Stimulated activated CD8-positive, alpha-beta memory T cell treated with anti-CD3 and anti-CD28 coated beads, Interleukin-2, amount 100 ng/mL, for 1 hour (primary cell): ENCODE measurements at places on chromosomes 1 and 21.

GRCh38 chr1:38213646-38214434 lies 167.2 kb upstream of the POU3F1 start:
- DNase-seq = no peak

DNA sequence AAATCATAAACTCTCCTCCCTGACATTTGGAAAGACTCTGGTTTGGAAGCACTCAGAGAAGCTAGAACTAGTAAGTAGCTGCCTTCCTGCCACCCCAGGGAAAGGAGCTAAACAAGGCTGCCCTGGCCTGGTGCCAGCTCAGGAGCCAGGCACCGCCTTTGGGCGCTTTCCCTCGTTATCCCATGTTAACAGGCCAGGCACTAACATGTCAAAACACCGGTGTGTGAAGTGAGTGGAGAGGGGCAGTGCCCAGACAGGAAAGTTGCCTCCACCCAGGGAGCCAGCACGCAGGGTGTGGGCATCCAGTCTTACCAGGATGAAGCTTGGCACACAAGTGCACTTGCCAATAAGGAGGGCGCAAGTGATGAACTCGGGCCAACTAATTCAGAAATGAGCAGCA lies 346.8 kb downstream of the RRAGC start:
- no peak for DNase-seq

DNA sequence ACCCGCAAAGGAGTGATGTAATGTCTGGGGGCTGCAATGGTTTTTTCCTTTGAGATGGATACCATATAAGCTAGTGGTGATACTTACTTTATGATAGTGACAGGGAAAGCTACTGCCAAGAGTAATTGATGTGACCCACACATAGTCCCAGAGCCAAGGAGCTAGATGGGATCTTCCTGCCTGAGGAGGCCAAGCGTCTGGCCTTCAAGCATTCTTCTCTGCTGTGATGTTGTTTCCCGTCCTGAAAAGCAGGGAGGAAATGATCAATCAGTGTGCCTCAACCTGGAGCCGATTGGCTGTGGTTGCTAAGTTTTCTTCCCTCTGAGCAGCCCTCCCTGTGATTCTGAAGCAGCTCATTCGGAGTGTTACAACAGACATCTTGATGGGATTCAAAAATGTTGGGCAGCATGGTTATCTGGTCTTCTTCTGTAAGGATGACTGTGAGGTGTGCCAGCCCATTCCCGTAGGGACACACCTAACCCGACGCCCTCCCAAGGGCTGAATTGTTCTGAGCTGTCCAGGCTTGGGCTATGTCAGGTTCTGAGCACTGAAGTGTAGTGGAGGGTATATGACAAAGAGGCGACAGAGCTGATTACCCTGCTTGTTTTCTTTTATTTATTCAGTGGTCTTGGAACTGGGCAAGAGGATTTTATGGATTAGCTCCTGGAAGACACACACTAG lies 56.7 kb downstream of the UCK2 start:
- DNase-seq = no peak

GRCh38 chr1:197633447-197634078 lies 141.7 kb downstream of the DENND1B start:
- no peak for DNase-seq

GRCh38 chr1:191895462-191896058 lies 262.7 kb upstream of the RGS18 start:
- no peak for DNase-seq

- DNase-seq = no peak
These were observed 43.6 kb upstream of the WNT2B start for GRCh38 chr1:112465122-112465521.
